NCI-H1048 (cell line): ENCODE measurements at places on chromosomes 4 and X.

DNA sequence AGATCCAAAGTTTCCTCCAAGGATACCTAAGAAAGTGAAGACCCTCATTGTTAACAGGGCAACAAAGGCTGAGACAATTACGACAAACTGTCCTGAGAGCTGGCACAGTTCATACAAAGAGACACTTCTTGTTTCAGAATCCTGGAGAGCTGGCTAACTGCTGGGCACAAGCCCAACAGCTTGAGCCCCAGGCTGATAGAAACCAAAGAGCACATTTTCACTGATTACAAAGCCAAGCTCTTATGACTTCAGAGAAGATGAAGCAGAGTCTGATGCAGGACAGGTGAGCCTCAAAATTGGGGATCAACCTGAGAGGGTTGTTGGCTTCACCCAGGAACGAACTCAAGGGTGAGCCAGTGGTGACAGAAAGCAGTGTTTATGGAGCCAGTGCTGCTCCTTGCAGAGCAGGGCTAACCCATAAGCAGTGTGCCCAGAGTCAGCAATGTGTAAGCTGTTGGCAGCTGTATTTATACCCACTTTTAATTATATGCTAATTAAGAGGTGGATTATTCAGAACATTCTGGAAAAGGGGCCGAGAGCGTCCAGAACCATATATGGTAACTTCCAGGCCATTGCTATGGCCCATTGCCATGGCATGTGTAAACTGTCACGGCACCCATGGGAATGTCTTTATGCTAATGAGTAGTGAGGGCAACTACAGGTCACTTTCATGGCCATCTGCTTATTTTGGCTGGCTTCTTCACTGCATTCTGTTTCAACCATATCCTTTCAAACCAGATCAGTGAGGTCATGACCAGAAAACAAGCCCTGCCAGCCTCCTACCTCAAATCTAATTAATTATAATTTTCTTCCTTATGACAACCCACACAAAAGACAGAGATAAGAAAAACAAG is 183.7 kb downstream of the EVC2 start:
- no peak for DNase-seq

- DNase-seq: no peak
Measured at GRCh38 chrX:585115-585808, 45.3 kb upstream of the SHOX start.

DNA sequence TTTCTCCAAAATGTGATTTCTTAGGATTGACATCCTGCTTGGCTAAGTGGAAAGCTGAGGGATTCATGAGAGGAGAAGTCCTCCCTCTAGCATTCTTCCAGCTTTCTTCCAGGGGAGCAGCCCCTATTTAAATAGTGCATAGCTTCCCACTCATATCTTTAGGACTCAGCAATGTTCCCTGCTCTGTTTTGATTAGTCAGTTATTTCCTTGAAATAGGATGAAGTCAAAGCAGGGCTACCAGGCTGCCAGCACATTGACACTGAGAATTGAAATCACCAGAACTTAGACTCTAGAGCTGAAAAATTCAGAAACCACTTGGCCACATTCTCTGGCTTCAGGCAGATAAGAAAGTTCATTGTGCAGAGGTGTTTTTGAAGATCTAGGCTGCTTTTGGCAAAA is 74.7 kb upstream of the SMAD1 start:
- no peak for DNase-seq

DNA sequence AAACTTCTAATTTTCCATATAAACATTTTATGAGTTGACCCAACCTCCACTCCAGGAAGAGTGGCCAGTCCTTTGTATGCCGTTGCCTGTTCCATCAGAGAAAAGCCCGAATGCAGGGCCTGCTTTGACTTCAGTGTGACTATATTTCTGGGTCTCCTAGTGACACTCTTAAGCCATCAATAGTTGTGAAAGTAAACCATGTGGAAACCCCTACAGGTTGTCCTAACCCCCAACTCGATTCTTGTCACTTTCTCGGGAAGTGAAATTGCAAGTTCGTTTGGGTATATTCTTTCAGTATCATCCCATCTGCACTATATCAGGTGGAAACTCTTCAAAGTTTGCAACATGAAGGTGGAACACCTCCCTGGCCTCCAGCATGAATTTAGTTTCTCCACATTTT is 52.8 kb downstream of the EFHC2 start:
- DNase-seq: no peak

- DNase-seq: no peak
Measured at GRCh38 chr4:53935780-53936179, 128.6 kb downstream of the CHIC2 start.

DNA sequence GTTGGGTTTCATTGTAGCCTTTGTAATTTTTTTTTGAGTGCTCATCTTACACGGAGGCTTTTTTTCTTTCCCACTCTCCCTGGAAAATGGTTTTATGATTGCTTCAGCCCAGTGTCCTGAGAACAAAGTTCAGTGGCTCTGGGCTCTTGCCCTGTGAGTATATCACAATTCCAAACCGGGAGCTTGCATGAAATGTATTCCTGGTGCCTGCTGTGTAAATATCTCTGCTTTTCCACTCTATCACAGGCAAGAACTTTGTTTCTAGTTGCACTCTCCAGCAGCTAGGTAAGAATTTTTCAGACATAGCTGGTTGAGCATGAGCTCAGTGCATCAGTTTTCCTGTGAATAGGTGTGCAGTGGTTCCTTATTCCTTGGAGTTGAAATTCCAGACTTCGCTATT is 60.8 kb downstream of the SUPT20HL2 start:
- no peak for DNase-seq

GRCh38 chrX:147850875-147851274 is 60.8 kb upstream of the FMR1 start:
- no peak for DNase-seq

- no peak for DNase-seq
Measured at GRCh38 chr4:168124008-168124641, 31.8 kb downstream of the ANXA10 start.
